ENCODE measurements at places on chromosomes 2 and 18.

DNA sequence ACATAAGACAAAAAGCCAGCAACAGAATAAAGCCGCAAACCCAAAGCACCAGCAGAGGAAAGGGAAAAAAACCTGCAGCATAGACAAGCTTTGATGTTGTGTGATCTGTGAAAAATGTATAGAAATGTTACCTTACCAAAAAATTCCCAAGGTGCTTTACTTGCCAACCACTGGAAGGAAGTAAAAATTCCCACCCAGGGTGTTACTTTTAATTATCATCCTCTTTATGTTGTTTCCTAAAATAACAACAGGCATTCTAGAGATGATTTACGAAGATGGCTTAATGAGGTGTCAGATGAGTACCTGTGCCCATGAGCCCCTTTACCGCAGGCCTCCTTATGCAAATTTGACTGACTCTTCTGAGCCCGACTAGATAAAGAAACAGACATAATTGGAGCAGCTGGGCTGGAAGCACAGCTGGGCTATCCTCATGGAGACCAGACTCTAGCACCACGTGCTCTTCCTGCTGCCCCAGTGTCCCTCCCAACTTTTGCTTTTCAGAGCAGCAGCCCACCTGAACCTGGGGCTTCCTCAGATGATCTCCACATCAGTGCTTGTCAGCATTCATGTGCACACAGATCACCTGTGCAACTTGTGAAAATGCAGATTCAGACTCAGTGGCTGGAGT, 41.5 kb downstream of the SRSF7 start:
- DNase-seq: no peak

DNA sequence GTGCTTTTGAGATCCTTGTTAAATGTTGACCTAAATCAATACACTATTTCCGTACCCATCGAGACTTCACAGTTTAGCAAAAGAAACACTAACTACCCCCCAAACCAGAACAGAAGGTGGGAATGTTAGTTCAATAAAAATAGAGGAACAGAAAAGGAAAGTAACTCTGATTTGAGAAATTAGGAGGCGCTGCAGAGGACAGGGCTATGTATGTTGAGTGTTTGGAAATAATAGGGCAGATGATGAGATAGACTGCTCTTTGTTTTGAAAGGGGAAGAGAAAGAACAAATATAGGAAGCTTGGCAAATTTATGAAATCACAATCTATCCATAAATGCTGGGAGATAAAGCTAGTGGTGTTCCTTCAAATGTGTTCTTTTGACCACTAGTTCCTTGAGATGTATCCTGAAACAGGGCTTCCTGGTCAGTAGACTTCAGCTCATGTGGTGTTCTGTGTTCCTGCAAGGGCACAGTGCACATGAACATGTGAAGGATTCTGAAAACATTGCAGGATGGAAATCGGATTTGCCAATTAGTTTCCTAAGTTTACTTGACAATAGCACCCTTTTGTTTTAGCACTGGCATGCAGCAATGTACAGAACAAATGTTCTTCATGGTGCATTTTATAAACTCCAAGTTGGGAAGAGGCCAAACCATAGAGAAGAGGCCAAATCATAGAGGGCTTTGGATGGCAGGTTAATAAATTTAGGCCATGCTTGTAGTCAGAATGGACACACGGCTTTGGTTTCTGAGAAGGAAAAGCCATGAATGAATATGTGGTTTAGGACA, 39.8 kb downstream of the RHBDD1 start:
- no peak for DNase-seq

GRCh38 chr18:56391931-56392590, 246.3 kb downstream of the TXNL1 start:
- DNase-seq: no peak

DNA sequence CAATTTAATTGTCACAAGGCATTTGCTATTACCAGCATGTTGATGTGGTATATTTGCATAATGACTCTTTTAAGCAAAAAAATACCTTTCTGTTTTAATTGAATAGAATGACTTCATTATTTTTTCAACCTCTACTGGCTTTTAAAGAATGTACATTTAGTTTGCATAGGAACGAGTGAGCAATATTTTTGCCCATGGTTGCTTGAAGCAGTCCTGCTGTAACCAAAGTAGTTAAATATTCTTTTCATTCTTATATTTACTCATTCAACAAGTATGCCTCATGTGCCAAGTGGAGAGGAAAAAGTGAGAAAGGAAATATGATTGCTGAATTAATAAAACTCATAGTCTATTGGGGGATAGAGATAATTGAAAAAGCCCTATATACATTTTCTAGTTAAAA, 184.7 kb downstream of the DSEL start:
- no peak for DNase-seq

GRCh38 chr2:78979380-78980151, 45.9 kb upstream of the REG3G start:
- DNase-seq: peak; percentile 60

DNA sequence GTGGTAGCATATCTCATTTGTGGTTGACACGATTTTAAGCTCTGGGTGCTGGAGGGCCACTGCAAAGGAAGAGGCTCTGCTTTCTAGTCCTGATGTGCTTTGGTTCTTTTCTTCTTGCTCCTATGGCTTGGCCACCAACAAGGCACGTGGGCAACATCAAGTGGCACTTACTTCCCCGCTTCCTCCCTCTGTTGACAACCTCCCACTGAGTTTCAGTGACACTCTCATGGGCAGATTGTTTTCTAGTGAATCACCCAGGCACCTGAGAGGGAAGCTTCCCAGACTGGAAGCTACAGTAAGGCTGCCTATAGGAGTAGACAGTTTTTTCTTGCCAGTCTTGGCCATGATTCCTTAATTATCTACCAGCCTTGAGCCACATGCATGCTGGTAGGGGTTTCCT, 89.0 kb downstream of the NBAS start:
- no peak for DNase-seq

- DNase-seq: no peak
Measured at GRCh38 chr18:58015065-58015780, 28.8 kb upstream of the NEDD4L start.

DNA sequence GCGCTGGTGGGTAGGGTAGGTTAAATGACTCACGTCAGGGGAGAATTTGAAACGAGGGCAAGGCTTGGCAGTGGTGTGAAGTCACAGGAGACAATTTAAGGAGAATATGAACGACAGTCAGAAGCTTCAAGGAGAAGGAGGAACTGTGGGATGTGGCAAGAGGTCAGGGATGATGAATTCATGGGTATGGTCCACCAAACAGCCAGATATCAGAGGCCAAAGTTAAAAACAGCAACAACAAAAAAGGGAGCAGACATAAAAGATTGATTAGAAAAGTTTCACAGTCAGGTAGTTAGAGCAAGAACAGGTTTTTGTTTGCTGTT, 1.4 kb upstream of the ZNF396 start:
- DNase-seq: no peak

GRCh38 chr2:134178138-134178877, 75.6 kb upstream of the MGAT5 start:
- no peak for DNase-seq

DNA sequence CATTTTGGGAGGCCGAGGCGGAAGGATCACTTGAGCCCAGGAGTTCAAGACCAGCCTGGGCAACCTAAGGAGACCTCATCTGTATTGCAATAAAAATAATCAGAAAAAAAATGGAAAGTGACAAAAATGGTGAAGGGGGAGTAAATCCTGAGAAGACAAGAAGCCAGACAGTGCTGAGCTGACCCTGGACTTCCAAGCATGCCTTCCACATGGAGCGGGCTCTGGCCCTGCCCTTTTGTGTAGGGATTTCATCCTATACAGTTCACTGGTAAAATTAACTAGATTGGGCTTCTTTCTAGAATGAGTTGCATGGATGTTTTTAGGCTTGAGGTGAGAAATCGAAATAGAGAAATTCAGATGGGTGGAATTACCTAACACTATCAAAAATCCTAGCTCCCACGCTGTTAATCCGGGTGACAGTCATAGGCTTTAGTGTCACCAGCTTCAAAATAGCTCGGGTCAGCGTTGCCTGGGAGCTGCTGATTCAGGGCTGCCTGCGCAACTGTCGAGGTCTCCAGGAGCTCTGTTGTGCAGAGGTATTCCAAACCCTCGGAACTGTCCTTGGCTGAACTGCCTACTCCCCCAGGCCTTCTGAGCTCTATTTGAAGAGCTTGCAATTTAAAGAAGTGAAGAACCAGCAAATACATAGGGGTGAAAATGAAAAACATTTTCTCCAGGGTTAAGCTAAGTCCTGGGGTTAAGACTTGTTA, 21.5 kb upstream of the ZNF532 start:
- no peak for DNase-seq

DNA sequence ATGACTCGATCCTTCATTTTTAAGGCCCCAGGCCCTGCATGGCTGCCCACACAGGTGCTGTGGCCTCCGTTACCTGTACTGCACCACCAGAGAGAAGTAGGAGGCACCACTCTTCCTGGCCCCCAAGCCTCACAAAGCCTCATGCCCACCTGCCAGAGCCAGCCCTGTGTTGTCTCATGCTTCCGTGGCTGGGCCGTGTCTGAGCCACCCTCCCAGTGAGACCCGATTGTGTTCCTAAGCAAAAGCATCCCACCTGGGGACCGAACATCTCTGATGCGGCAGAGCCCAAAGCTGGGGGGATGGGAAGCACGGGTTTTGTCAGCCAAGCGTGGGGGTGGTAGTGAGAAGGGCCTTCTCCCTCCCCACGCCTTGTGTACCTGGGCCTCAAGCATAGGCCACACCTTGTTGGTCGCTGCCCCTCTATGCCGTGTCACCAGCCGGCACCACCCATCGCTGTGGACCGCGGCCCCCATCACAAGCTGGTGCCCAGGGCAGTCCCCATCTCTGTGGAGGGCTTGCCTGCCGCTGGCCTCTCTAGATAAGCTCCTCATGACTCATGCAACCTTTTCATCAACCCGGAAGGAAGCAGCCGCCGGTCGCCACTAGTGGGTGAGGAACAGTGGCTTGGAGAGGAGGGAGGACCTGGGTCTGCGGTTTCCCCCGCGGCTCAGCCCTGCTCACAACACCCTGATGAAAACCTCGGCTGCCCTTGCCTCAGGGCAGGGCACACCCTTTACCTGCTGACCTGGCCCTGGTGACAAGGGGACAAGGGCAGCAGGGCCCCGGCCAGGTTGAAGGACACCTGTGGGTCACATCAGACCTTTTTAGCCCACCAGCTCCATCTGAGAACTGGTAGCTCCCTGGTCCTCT, 2.7 kb upstream of the RNPEPL1 start:
- no peak for DNase-seq

DNA sequence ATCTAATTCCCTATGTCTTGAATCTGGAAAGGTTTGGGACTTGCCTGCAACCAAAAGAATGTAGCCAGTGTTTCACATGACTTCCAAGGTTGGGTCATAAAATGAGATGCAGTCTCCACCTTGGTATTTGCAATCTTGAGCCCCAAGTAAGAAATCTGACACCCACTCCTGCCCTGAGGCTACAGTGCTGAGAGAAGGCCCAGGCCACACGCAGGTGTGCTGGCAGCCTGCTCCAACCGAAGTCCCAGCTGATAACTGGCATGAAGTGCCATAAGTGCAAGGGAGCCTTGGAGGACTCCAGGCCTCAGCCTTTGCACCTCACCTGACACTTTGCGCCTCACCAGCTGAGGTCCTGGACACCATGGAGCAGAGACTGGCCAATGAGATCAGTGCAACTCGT, 182.7 kb downstream of the ANAPC1 start:
- DNase-seq: no peak

GRCh38 chr2:11539317-11540147, 5.7 kb downstream of the GREB1 start:
- DNase-seq: no peak

DNA sequence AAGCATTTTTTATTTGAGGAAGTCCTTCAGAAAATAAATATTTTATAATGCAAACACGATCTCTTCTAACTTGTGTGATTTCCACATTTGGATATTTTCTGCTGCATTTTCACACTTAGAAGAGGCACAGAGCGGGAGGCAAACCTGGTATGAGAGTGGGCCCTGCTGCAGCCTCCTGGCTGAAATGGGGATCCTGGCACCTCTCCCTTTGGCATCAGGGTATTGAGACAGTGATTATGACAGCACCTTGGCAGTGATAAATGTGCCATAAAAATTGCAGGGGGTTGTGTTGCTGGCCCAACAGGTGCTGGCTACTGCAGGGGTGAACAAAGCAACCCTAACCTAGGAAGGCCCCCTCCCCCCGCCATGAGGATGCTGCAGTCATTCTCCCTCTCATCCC, 128.6 kb downstream of the TSN start:
- DNase-seq: no peak

DNA sequence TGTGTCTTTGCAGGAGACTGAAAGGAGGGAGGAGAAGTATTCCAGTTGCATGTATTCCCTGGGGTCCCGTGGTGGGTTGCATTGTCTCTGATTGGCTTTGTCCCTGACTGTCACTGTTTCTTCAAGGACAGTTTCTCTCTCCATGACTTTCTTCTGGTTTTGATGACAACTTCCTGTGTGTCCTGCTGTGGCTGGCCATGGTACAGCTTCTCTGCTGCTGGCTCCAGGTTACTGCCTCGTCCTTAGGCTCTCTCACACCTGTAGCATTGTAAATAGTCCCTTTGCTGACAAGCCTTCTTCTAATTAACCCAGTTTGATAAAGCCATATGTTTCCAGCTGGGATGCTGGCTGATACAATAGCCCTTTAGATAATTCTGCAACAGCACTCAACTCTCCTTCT, 129.0 kb downstream of the LPIN1 start:
- no peak for DNase-seq

DNA sequence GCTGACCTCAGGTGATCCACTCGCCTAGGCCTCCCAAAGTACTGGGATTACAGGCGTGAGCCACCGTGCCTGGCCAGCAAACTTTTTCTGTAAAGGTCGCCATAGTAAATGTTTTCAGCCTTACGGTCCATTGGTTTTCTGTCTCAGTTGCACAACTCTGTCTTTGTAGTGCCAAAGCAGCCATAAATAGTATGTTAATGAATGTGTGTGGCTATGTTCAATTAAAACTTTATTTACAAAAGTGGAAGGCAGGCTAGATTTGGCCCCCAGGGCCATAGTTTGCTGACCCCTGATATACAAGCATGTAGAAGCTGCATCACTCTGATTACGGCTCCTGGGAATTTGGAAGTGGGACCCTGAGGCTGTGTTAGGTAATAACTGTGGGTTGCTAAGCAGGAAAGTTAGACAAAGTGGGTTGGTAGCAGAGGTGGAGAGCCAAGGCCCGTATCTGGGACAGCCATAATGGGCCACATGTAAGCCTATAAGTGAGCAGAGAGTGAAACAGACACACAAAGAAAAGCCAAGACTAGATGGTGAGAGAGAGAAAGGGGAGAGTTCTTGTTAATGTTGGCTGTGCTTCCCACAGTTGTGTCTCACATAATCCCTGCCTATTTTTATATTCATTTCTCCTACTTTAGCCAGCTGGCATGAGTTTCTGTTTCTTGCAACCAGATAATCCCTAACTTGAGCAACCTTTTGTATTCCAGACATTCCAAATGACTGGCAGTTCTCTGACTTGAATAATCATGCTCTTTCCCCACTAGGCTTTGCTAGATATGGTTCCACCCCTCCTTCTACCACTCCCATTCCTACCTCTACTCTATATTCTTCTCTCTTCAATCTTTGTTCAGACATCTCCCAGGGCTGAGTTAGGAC, 223.3 kb upstream of the STON1 start:
- DNase-seq: no peak

DNA sequence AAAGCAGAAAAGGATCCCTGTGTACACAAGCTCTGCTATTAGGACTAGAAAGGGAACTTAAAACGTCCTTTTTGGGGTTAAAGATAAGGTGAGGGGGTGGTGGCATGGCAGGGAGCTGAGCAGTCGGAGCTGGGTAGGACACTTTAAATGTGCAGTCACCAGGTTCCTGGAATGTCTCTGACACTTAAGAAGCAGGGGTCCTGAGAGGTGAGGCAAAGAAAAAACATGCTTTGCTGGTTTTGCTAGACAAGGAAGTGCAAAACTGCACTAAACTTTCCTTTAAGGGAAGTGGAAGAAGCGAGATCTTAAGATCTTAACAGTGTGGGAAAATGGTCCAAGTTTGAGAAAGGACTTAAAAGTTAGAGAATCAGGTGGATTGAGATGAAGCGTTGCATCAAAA, 99.5 kb upstream of the MAP3K20 start:
- DNase-seq: no peak

Measured in D341Med (cell line).